ENCODE measurements at places on chromosomes 16 and 17. TPM values are rescaled to one million over a fixed set of nuclear protein-coding genes. Genes with fewer than 3 reads are reported as not detected.

The BANP gene
- total RNA-seq = 47.5 TPM

The STX4 gene
- total RNA-seq = 104 TPM

The KPNA2 gene
- total RNA-seq = 209 TPM

The CCL5 gene
- total RNA-seq = 28.7 TPM

The CDRT15 gene
- total RNA-seq = not detected

- DNase-seq = no peak
Observed at GRCh38 chr16:54442864-54443263, 156.3 kb upstream of the IRX3 start.

GRCh38 chr17:76481071-76481655 lies 13.8 kb downstream of the AANAT start:
- no peak for DNase-seq

DNA sequence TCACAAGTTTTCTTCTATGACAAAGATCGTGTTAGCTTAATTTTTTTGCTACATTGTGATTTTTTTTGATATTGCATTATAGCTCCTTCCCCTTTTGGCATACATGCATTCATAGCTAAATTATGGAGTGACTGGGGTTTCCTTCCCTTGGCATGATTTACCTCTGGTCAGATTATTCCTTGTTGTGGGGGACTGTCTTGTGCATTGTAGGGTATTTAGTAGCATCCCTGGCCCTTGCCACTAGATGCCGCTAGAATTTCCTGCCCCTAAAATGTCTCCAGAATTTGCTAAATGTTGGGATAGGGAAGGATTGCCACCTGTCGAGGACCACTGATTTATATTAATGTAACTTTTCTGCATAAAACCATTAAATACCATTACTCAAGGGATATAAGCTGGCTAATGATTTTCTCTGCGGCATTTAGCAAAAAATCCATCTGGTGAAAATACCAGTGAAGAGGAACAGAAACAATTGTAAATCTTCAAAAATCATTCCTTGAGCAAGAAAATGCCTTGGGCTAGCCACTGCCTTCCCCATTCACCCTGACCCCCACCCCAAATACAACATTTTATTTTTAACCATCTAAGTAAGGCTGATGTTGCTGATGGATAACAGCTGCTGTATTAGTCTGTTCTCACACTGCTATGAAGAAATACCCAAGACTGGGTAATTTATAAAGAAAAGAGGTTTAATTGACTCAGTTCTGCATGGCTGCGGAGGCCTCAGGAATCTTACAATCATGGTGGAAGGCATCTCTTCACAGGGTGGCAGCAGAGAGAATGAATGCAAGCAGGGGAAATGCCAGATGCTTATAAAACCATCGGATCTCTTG lies 195.2 kb downstream of the MAP2K6 start:
- DNase-seq = peak; percentile 7

DNA sequence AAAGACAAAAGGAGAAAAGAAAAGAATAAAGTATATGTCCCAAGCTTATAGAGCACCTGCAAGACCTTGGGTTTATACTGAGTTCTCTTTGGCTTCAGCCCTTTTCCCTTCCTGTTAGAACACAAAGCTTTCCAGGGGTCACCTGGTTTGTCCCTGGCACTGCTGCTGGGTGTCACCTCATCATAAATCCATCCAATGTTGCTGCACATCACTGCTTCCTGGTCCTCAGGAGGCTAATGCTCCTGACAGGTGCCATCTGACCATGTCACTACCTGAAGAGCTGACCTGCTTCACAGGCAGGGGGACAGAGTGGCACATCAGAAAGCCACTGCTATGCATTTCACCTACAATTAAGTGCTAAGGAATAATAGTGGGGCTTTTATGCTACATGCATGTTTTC lies 164.6 kb upstream of the ELAC2 start:
- DNase-seq = no peak

DNA sequence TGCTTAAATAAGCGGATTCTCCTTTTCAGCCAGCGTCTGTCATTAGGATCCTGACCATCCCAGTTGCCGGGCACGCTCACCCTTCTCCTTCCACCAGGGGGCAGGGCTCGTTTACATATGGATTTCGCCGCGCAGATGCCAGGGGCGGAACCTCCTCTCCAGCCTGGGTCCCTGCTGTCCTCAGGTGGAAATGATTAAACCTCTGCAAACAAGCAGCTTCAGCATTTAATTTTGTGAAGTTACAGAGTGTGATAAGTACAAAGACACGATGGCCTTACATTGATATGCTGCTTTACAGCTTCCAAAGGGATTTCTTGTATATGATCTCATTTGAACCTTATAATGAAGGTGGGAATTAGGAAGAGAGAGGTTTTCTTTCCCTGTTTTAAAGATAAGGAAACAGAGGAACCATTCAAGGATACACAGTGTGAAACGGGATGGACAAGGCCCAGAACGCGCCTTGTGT lies 3.9 kb upstream of the KRT28 start:
- DNase-seq = peak; percentile 100

GRCh38 chr17:41103896-41104295 lies 1.3 kb upstream of the KRTAP4-9 start:
- no peak for DNase-seq

- peak; percentile 69 for DNase-seq
Observed at GRCh38 chr17:36463916-36464764, 22.3 kb upstream of the ZNHIT3 start.

All from Calu3 (cell line).